ENCODE measurements at places on chromosomes 7 and 10.
A peak's percentile ranks its signal among the peaks of the same experiment; 100 is the strongest.

DNA sequence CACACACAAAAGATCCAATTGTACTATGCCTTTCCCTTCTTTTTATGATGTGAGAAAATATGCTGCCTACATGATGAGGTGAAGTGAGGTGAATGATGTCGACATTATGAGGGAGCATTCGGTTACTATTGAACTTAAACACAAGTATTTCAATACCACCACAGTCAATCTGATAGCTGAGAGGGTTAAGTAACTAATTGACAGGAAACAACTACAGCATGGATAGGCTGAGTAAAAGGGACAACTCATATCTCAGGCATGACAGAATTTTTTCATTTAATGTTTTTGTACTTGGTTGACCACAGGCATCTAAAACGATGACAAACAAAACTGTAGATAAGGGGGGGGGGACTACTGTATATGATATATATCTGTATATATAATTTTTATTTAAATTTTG, 488.9 kb downstream of the SH2D4B start:
- no peak for DNase-seq

- DNase-seq, result no peak
Observed at GRCh38 chr10:132727411-132727810, 58.5 kb downstream of the NKX6-2 start.

- DNase-seq, result no peak
Observed at GRCh38 chr7:77157446-77157845, 35.0 kb downstream of the CCDC146 start.

- no peak for DNase-seq
Observed at GRCh38 chr10:32317795-32318357, 29.1 kb downstream of the EPC1 start.

DNA sequence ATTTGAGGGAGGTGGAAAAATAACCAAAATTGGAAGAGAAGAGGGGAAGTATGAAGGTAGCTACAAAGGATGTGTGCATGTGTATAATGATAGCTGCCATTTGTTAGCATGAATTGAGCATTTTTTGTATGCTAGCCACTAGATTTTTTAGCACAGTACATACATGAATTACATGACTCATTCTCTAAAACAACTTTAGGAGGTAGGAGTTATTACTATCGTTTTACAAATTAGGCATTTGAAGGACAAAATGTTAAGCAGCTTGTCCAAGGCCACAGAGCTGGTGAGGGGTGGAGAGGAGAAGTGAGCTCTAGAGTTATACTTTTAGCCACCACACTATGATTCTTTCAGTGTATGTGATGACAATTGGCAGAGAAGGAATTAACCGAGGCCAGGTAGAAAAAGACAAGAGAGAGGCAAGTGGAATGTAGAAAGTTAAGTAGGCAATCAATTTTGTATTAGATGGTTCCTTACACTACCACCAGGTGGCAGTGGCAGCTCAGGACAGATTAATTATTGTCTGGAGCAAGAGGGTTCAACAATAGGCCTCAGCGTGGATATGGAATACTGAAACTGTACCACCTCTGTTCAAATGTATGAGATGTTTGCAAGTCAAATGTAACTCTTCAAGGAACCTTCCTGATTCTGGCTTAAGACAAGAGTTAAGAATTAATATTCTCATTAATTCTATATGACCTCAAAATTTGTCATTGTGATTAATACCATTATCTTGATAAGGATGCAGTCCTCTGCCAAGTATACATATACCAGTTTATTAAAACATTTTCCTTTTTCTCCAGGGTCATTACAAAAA, 128.0 kb downstream of the MBL2 start:
- peak; percentile 52 for DNase-seq

Data from ecto neural progenitor cell (in vitro differentiated cells).